B cell (primary cell): ENCODE measurements at places on chromosomes 7 and 10. TPM values are rescaled to one million over a fixed set of nuclear protein-coding genes. Genes with fewer than 3 reads are reported as not detected.

The OGDHL gene
- not detected in 2 replicates for total RNA-seq

The BTBD16 gene
- total RNA-seq: not detected in 2 replicates

The EMX2 gene
- total RNA-seq: not detected in 2 replicates

The RBP3 gene
- not detected in 2 replicates for total RNA-seq

The SLC26A3 gene
- not detected in 2 replicates for total RNA-seq

- DNase-seq: no peak
Observed at GRCh38 chr7:45930967-45931366, 9.9 kb upstream of the IGFBP3 start.

DNA sequence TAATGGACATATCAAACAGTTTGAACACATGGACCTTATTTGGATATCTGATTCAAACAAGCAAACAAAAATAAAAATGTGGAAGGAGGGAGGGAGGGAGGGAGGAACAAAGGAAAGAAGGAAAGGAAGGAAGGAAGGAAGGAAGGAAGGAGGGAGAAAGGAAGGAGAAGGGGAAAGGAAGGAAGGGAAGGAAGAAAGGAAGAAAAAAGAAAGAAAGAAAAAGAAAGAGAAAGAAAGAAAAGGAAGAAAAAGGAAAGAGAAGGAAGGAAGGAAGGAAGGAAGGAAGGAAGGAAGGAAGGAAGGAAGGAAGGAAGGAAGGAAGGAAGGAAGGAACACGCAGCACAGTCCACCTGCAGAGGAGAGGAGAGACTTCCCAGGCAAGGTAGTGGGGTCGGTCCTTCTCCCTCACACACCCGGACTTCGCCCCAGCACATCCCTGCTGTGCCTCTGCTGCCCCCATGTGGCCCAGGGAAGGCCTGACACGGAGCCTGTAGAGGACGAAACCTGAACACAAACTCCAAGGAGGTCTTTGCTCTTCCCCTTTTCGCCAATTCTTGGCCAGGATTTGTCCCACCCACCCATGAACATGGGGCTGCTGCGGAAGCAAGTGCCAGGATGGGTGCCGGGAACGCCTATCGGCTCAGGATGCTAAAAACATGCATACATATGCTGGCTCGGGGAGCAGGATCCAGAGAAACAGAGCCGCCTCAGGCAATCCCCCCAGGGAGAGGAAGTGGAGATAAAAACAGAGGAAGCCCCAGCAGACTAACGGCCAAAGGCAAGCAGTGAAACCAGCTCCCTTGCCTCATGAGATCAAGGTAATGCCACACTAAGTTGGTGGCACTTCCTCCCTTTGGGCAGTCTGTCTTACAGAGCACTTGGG is 52.3 kb upstream of the DGKI start:
- DNase-seq: peak; percentile 78
